GM12864 (cell line): ENCODE measurements at places on chromosomes 16 and 17.

GRCh38 chr16:9068886-9069285, 22.6 kb upstream of the HAPSTR1 start:
- DNase-seq, result no peak

DNA sequence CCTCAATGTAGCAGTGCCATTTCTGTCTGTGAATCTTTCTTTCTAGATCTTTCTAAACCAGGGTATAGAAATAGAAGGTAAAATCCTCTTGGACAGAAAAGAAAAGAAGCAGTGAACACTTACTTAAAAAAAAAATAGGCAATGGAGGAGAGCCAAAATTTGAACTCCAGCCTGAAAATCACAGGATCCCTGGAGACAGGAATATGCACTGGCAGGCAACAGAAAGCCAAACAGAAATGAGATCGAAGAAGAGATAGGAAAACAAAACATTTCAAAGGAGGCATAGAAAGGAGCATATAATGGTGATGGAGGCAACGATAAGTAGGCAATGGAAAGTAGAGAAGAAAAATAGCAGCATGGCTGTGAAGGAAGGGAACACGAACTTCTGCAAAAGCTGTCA, 253.7 kb upstream of the HSBP1 start:
- DNase-seq, result no peak

GRCh38 chr16:1772908-1773702, at the start of gene MRPS34:
Gene MRPS34 (minus strand): TSS chr16:1773134. CDS start chr16:1773119, 15 bp downstream.
- DNase-seq, result peak; percentile 55

- no peak for DNase-seq
Measured at GRCh38 chr16:58027161-58027915, 1.8 kb downstream of the MMP15 start.

DNA sequence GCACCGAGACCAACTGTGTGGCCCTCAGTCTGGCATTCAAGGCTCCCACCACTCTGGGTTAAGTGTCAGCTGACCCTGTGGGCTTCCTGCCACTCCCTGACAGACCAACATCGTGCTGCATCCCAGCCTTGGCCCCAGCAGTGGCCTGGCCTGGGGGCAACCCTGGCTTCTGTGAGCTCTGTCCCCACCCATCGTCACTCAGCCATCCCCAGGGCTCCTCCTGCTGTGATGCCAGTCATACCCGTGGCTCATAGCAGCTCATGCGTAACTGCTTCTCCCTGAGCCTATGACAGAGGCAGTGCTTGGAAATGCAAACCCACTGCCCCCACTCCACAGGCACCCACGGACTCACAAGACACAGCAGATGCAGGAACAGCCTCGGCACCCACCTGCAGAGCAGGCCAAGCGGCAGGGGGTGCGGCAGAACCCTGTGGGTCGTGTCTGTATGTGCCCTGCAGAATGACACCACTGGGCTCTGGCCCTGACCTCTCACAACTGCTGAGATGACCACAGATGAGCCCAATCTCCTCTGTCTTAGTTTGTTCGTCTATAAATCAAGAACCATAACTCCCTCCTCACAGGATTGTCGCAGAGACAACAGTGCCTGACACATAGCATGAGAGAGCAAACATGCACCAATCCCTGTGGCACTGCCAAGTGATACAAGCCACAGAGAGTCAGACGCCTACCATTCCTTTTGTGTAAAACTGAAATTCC, 26.6 kb downstream of the PIEZO1 start:
- no peak for DNase-seq

DNA sequence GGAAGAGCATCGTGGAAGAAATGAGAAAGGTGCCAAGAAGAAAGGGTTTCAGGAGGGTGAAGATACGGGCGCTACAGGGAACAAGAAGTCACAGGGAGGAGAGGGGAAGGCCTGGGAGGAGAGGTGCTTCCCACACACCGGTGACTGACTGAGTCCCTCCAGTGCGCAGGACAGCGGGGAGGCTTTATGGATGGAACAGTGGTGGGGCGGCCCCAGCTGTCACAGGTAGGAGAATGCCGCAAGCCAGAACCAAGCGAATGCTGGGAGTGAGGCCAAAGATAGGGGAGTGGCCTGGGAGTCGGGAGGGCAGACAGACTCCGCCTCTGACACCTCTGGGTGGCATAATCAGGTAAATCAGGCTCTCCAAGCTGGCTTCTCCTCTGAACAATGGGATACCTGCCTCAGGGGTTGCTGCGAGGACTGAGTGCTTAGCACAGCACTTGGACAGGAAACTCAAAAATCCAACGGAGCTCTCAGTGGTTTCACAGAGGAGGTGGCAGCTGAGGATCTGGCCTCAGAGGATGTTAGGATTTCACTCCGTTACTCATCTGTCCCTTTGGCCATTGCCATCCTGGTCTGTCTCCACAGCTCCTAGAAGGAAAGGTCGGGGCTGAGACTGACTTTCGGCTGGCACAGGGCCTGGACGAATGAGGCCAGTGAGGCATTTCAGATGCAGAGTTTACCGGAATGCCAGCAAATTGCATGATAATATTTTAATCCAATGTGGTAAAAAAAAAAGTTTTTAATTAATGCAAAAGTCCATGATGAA, 717 bp upstream of the CNP start:
- DNase-seq, result no peak

- no peak for DNase-seq
Measured at GRCh38 chr16:23286131-23286532, 16.0 kb upstream of the SCNN1B start.

- DNase-seq, result no peak
Measured at GRCh38 chr16:14339694-14340093, 268.6 kb downstream of the MRTFB start.

- no peak for DNase-seq
Measured at GRCh38 chr17:55624772-55625433, 97.8 kb downstream of the TMEM100 start.

DNA sequence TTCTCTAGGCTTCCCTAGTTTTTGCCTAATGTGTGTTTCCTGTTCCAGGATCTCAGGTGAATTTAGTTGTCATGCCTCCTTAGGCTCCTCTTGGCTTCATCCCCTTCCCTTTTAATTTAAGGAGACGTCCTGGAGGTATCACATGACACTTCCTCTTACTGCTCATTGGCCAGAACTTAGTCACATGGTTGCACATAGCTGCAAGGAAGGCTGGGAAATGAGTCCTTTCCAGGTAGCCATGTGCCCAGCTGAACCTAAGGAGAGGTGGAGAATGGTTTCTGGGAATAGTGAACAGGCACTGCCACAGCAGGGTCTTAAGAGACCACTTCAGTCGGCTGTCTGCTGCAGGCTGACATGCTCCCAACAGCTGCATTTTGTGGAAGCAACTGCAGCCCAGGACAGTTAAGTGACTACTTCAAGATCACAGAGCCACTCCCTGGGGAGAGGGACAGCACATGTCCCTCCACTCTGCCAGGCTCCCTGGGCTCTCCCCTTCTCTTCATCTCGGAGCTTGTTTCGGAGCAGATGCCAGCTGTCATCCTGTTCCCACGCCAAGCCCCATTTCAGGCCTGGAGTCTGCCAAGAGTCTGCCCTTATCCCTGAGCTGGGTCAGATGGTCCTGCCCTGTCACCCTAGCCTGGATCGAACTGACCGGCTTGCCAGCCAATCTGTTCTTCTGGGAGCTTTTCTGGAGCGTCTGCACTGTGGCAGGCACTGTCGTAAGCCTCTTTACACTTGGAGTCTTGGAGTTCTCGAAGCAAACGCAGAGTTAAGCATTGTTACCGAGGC, 81.4 kb upstream of the FOXF1 start:
- no peak for DNase-seq

DNA sequence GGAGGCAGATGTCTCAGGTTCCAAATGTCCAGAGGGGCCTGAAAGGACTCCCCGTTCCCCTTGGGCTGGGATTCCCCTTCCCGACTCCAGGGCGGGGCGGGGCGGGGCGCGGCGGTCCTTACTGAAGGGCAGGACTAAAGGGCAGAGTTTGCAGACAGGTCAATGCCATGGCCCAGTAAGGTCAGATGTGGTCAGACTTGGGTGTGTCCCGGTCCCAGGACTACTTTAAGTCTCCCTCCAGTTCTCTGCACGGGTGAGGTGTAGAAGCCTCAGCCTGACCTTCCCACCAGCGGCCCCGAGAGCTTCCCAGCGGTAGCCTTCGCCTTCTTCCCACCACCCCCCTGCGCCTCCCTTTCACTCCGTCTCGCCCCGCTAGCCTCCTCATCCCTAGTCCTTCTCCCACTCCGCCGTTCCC, 532 bp downstream of the KDM6B start:
- DNase-seq, result no peak

GRCh38 chr17:80970044-80970761, 21.4 kb upstream of the CHMP6 start:
- no peak for DNase-seq

- no peak for DNase-seq
Measured at GRCh38 chr17:61221597-61222471, 177.8 kb upstream of the TBX2 start.

GRCh38 chr16:1548727-1549126, 15.3 kb downstream of the TMEM204 start:
- DNase-seq, result no peak

DNA sequence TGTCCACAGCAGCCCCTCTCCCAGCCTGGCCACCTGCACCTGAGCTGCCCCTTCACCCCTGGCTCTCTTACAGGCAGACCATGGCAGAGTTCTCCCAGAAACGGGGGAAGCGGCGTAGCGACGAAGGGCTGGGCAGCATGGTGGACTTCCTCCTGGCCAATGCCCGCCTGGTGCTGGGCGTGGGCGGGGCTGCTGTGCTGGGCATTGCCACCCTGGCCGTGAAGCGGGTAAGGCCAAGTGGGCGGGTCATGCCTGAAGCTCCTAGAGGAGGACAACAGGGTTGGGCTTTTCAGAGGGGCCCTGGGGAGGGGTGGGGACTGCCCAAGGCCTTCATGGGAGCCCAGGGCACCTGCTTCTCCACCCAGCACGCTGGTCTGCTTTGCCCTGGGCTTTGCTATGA, 2.2 kb downstream of the MIEF2 start:
- no peak for DNase-seq

DNA sequence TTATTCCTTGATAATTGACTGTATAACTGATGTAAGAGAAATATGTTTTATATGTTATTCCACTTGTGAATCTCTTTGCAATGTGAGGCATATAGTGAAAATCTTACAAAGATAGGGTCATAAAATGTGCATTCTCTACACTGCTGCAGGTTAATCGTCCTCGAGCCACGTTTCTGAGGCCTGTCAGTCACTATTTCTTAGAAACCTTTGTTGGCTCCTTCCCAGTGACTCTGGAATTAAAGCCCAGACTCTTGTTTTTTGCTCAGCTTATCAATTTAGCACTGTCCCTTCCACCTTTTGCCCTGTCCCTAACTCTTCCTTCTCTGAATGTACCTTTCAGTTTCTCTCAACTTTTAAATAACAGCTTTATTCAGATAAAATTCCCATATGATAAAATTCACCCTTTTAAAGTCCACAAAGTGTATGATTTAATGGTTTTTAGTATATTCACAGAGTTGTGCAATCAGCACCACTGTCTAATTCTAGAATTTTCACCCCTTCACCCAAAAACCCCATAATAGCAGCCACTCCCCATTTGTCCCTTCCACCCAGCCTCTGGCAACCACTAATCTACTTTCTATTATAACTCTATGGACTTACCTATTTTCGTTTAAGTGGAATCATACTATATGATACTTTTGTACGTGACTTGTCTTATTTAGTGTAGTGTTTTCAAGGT, 8.6 kb downstream of the TNRC6A start:
- DNase-seq, result no peak

GRCh38 chr17:53033297-53033696, 789.4 kb upstream of the KIF2B start:
- DNase-seq, result no peak

- DNase-seq, result no peak
Measured at GRCh38 chr17:59399914-59400313, 68.5 kb downstream of the YPEL2 start.

- no peak for DNase-seq
Measured at GRCh38 chr16:23702951-23703350, 10.1 kb downstream of the ERN2 start.

- DNase-seq, result no peak
Measured at GRCh38 chr17:40498281-40499084, 2.9 kb downstream of the TNS4 start.

- no peak for DNase-seq
Measured at GRCh38 chr17:73379826-73380225, 68.0 kb upstream of the CDC42EP4 start.

DNA sequence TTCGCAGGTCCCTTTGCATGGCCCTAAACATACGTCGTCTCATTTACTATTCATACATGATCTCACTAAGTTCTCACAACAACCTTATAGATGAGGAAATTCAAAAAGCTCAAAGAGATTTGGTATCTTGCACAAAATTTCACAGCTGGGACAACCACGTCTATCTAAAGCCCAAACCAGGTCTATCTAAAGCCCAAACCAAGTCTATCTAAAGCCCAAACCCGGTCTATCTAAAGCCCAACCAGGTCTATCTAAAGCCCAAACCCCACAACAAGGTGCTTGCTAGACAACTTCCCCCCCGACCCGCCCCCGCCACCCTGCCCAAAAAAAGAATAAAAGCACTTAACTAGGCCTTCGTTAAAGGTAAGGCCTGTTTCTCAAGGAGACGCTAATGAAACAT, 174.9 kb downstream of the VPS53 start:
- DNase-seq, result no peak

DNA sequence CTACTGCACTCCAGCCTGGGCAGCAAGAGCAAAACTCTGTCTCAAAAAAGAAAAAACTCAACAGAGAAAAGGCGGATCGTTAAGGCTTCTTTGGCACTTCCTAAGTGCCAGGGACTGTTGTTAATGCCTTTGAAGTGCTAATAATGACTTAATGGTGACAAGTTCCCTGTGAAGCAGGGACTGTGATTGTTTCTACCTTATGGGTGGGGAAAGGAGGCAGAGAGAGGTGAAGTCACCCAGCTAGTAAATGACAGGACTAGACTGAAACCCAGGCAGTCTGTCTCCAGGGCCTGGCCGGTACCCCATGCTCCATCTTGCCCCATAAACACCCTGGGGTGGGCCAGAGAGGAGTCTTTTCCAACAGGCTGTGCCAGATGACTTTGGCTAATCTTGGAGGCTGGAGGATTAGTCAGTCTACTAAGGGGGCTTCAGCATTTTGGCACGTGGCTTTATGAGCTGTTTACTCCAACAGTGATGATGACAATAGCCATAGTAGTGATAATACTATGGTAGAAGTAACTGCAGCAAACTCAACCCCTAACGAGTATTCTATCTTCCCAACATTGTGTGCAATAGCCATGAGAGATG, 26.9 kb downstream of the ABCC1 start:
- no peak for DNase-seq

GRCh38 chr16:81778231-81778630, 860 bp upstream of the PLCG2 start:
- no peak for DNase-seq

- no peak for DNase-seq
Measured at GRCh38 chr16:83102336-83102735, 475.6 kb downstream of the CDH13 start.

DNA sequence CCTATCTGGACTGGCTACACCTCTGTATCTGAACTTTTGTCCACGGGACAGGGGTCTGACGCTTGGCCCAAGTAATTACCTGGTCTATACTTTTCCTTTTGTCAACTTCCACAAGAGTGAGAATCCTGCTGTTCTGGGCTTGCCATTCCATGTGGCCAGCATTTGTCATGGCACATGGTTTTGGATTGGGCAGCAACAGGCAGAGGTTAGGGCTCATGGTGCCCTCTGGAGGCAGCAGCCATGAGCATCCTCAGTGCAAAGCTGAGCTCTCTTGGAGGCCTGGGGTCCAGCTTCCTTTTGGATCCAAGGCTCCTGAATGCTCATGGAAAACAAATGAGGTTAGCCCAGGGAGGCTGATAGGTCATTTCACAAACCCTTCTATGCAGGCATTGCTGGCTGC, 7.5 kb upstream of the EDC4 start:
- DNase-seq, result no peak

GRCh38 chr17:14469971-14470370, 169.1 kb downstream of the HS3ST3B1 start:
- DNase-seq, result no peak
